Camera-type eye (tissue), 1 donor: ENCODE measurements at places on chromosomes 5 and 9. TPM values are rescaled to one million over a fixed set of nuclear protein-coding genes. Genes with fewer than 3 reads are reported as not detected.

EGR1 gene
- total RNA-seq = 20.6 TPM

FOXD4L6 gene
- not detected for total RNA-seq

CARTPT gene
- total RNA-seq = not detected

ANKRD31 gene
- 1.5 TPM for total RNA-seq

KCNT1 gene
- 1.1 TPM for total RNA-seq

PSAT1 gene
- 35.4 TPM for total RNA-seq

ROR2 gene
- total RNA-seq = 24.1 TPM

KCNMB1 gene
- 1.4 TPM for total RNA-seq

NRG2 gene
- total RNA-seq = 5.2 TPM

CERCAM gene
- 50.6 TPM for total RNA-seq

OGN gene
- total RNA-seq = 296 TPM

ZNF658 gene
- total RNA-seq = 18.3 TPM

NR2F1 gene
- 82.4 TPM for total RNA-seq

ANKRD55 gene
- 12.5 TPM for total RNA-seq

PIP5KL1 gene
- 3.2 TPM for total RNA-seq

SELENOP gene
- 304 TPM for total RNA-seq

ANXA2R gene
- 1.8 TPM for total RNA-seq

CFAP157 gene
- total RNA-seq = not detected

AQP7 gene
- total RNA-seq = not detected

PCDHGC3 gene
- total RNA-seq = 79.3 TPM

NFIB gene
- 115 TPM for total RNA-seq

SCGB3A2 gene
- total RNA-seq = not detected

HEMGN gene
- 6.4 TPM for total RNA-seq

DOCK8 gene
- total RNA-seq = 33.6 TPM

PCSK1 gene
- 2.5 TPM for total RNA-seq

NFX1 gene
- total RNA-seq = 41.0 TPM

PDZD2 gene
- total RNA-seq = 50.7 TPM

CCDC112 gene
- 20.0 TPM for total RNA-seq

SNX2 gene
- 103 TPM for total RNA-seq

TMOD1 gene
- total RNA-seq = 13.4 TPM

CCNB1 gene
- total RNA-seq = 26.3 TPM

ACER2 gene
- total RNA-seq = 11.1 TPM

PNPLA7 gene
- total RNA-seq = 3.0 TPM

IGIP gene
- total RNA-seq = 14.5 TPM

SLC46A2 gene
- not detected for total RNA-seq

C9orf50 gene
- total RNA-seq = 0.71 TPM

WNK2 gene
- 89.7 TPM for total RNA-seq

GTF2H2C gene
- total RNA-seq = 70.9 TPM

NAA35 gene
- total RNA-seq = 51.6 TPM

SLC2A6 gene
- 2.9 TPM for total RNA-seq

ORM2 gene
- total RNA-seq = not detected

CCL28 gene
- 13.4 TPM for total RNA-seq

TLE4 gene
- 46.0 TPM for total RNA-seq

INVS gene
- total RNA-seq = 56.1 TPM

TAF11L5 gene
- total RNA-seq = not detected

SCGB3A1 gene
- 2.2 TPM for total RNA-seq

C9orf43 gene
- total RNA-seq = 0.60 TPM

IRX1 gene
- total RNA-seq = 13.0 TPM

GRXCR2 gene
- total RNA-seq = not detected

FOXD4L3 gene
- not detected for total RNA-seq

ST6GALNAC4 gene
- 12.4 TPM for total RNA-seq

FOXD1 gene
- 3.8 TPM for total RNA-seq

SPINK7 gene
- total RNA-seq = not detected
